ENCODE measurements at places on chromosomes 12 and 14.

GRCh38 chr12:75750716-75751306 is 239.4 kb upstream of the KRR1 start:
- no peak for DNase-seq

DNA sequence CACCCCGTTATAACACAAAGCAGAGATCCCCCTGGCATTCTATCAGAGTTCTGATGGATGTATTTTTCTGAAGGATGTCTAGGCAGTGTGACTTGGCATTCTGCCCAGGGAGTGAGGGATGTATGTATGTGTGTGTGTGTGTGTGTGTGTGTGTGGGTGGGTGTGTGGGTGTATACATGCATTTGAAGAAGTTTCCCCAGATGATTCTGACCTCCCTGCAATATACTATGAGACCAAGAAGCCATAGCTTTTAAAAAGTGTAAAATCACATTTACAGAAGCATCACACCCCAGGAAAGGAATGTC is 59.7 kb upstream of the NAP1L1 start:
- peak; percentile 7 for DNase-seq

GRCh38 chr12:97638739-97639138 is 176.1 kb downstream of the RMST start:
- DNase-seq: no peak

DNA sequence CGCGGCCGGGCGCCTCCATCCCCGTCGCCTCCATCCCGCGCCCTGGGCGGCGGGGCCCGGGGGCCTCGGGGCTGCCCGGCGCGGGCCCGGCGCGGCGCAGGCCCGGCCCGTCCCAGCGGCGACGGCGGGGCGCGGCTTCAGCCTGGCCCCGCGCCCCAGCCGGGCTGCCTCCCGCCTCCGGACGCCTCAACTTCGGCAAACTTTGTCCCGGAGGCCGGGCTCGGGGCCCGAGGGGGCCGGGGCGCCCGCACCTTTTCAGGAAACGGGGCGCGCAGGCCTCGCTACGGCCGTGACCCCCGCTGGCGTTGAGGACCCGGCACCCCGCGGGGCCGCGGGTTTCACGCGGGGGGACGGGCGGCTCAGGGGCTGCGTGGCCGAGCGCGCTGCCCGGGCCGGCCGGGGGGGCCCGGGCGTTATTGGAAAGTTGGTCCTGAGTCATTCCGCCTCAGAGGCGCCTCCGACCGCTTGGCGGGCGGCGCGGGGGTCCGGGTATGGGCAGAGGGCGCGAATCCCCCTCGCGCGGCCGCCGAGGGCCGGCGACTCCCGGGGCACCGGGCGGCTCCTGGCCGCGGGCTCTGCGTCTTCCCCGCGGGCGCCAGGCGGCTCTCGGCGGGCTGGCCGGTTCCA is 575 bp downstream of the TRAF3 start:
- DNase-seq: no peak

GRCh38 chr12:117178745-117179144 is 11.5 kb downstream of the FBXO21 start:
- DNase-seq: no peak

Data from NCI-H1694 (cell line).